ENCODE measurements at places on chromosomes 13 and 19.

GRCh38 chr13:113460599-113460998, 7.3 kb upstream of the ADPRHL1 start:
- no peak for DNase-seq

DNA sequence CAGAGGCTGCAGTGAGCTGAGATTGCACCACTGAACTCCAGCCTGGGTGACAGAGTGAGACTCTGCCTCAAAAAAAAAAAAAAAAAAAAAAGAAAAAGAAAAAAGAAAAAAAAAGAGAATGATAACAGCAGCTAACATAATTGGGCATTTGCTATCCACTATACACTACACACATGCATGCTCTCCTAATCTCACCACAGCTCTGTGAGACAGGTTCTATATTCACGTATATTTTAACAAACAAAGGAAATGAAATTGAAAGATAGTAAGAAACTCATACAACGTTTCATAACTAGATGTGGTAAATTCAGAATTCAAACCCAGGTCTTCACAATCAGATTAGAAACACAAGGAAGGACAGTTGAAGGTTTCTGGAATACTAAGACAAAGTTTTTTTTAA, 265.7 kb downstream of the DIAPH3 start:
- no peak for DNase-seq

DNA sequence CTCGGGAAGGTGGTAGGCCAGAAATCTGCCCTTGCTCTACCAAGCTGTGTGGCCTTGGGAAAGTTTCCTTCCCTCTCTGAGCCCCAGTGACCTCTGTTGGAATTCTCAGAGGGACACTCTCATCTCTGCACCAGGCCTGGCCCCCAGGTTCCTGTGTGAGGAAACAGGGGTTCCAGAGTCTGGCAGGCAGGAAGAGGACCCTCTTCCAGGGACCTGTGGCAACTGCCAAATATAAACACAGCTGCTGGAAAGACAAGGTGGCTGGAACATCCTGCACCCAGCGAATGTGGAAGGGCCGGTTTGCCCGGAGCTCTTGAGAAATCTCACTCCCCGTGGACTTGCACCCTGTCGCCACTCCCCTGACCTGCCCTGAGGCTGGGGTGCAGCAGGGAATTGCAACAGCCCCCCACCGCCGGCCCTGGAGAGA, 52.8 kb downstream of the GADD45B start:
- no peak for DNase-seq

- DNase-seq, result no peak
Observed at GRCh38 chr19:18417250-18418028, 1.8 kb upstream of the SSBP4 start.

DNA sequence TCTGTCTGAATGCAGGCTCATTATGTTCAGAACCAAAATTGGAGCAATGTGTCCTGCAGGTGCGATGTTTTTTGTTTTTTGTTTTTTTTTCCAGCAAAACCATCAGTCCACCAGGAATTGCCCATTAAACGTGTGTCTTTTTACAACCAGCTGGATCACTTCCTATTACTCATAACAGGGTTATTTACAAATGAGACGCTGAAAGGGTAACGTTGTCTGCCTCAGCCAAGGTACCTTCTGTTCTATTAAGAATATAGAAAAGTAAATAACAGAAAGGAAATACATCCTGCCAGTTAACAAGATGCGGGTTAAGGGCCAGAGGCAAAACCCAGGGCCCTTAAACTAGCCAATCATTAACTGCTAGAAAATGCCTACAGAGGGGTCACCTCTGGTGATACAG, 590.4 kb downstream of the TBC1D4 start:
- DNase-seq, result no peak

DNA sequence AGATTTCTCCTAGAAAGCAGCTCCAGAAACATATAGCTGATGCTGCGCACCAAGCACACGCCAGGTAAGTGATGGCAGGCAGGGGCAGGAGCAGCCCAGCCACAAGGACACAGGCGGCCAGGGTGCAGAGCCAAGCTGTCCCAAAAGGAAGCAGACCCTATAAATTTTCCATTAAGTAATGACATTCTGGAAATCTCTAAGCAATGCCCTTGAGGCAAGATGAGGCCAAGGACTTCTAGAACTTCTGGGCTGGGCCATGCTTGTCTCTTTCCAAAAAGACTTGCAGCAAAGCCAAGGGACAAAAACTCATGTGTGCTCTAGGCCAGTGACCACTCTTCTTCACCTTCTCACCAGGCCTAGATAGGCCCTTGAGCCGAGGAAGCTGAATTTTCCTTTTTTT, 42.2 kb upstream of the EPHX3 start:
- no peak for DNase-seq

DNA sequence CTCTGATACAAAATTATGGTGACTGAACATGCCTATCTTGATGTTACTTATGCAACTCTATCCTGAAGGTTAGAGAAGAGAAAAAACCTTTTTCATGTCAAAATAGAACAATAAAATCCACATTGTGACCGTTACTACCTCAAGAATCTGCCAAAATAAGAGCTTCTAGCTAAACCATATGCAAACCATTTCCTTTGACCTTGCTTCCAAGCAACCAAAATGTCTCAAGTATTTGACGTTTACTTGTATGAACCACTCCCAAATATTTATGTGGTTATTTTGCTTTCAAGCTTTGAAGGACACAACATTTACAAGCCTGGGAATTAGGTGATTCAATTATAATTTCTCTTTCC, 13.9 kb downstream of the FOXO1 start:
- DNase-seq, result no peak

DNA sequence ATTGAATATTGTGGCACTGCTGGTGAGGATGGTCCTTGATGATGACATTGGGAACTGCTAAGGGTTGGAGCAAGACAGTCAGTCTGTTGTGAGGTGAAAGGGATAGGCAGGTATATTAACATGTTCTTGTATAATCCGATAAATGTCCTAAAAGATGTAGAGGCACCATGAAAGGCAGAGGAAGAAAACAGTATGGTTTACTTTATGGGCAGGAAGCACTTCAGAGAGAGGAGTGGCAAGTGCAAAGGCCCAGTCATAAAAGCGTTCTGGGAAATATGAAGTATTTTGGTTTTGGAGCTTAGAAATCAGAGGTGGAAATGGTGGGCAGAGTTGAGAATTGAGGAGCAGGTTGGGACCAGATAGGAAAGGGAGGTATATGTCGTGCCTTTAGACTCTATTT, 9.5 kb downstream of the NUP58 start:
- DNase-seq, result no peak

DNA sequence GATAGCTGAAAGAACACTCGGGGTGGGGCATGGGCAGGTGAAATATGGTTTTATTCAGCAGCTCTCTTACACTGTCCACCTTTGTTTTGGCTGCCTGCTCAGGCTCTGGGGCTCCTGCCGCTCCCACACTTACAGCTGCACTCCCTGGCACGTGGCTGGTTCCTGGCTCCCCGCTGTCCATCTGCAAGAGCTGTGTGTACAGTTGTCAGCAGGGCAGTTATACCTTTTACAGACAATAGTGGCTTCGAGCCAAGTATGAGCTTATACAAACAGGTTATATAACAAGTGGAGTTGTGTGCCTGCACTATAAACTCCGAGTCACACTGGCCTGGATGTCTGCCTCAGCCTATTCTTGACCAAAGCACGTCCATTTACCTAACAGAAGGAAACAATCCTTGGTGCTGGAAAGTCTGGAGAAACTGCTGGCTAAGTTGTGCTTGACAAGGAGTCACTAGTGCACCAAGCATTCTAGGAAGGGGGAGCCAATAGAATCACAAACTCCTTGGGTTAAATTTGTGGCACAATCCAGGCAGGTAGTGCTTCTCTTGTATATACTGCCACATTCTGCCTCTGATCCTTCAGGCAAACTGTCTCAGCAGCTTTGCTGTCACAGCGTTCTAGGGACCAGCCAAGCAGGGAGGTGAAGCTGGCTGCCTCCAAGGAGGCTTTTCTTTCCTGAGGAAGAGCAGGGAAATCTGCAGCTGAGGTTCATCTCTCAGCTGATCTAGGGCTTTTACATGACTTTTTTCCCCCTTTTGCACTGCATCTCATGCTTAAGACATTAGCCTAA, 68.2 kb downstream of the NHLRC3 start:
- DNase-seq, result no peak

- DNase-seq, result no peak
Observed at GRCh38 chr13:110323172-110323891, 16.2 kb downstream of the COL4A2 start.

DNA sequence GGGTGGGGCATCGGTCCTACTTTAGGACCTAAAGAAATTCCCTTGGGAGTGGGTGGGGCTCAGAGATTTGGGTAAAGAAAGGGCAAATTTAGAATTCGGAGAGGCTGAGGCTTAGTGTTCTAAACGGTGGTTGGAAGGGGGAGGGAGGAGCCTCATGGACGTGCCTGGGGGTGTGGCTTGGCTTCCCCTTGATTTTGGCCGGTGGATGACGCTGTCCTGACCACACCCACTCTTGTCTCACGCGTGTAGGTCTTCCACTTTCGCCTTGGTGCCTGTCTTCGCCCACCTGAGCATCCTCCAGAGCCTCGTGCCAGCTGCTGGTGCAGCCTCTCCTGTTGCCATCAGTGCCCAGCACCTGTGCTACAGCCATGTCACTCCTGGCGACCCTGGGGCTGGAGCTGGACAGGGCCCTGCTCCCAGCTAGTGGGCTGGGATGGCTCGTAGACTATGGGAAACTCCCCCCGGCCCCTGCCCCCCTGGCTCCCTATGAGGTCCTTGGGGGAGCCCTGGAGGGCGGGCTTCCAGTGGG, 1.2 kb upstream of the NUP62 start:
- no peak for DNase-seq

GRCh38 chr19:5336195-5336965, 4.2 kb downstream of the PTPRS start:
- DNase-seq, result no peak

- no peak for DNase-seq
Observed at GRCh38 chr13:66076417-66076816, 1153.7 kb downstream of the PCDH9 start.

DNA sequence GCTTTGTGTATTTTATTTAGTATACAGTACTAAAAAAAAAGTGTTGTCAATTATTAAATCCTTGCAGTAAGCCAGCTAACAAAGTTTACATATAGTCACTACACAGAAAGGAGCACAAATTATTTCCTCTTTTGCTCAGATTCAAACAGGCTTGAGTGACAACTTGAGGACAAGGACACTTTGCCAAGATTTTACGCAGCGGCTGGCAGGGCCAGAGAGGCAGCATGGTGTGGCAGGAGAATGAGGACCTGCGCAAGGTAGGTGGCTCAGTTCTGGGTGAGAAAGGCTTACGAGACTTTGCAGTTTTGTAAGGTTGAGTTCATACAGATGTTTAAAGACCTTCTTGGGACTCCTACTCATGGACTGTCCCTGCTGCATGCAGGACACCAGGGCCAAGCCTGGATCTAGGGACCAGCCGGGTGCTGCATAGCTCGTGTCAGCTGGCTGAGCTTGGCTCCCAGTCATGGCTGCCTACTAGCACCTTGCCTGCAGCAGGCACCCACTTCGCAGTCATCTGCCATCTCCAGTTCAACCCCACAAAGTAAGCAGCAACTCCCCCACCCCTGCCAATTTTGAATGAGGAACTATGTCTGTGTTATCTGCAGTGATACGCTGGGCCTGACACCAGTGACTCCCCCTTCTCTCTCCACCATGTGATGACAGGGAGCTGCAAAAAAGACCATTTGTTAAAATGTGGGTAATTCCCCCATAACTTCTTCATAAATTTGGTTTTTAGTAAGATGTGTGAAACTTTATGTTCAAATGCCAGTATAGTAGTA, 3.7 kb upstream of the TUBA3C start:
- DNase-seq, result no peak

- no peak for DNase-seq
Observed at GRCh38 chr13:34731486-34731885, 210.6 kb upstream of the NBEA start.

DNA sequence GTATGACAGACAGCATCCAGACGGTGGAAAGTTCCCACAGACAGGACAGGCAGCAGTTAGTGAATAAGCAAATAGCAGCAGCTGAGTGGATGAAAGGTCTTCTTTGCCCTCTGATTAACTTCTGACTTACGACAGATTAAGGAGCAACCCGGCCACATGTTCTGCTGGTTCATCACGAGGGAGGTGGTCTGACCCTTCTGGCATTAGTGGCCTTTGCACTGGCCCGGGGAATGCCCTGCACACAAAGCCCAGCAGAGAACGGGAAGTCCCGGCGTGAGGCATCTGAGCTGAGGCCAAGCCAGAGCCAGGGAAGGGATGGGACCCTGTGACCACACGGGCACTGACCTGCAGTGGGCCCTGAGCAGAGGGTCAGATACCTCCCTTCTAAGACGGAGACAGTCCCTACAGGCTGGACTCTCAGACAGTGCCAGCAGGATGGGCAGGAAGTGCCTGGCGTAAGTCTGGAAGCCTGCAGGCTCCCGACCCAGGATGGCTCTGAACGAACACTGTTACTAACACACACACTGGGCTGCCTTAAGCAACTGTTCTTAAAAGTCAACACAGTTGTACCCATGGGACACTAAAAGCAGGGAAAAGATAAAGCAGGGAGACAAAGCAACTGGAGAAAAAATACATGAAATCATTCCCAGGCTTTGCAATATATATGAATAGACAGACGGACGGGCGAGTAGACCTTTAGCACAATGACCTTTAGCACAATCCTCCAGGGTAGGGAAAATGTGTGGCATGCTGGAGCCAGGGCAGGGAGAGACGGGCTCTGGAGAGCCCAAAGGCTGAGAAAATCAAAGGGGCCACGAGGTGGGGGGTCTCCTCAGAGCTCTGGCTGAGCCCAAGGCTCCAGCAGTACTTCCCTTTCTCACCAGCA, 6.3 kb downstream of the C19orf12 start:
- no peak for DNase-seq
